ENCODE measurements at places on chromosomes 11 and 22. TPM values are rescaled to one million over a fixed set of nuclear protein-coding genes. Genes with fewer than 3 reads are reported as not detected.

Gene RASGRP2
- 13.9 TPM for polyA plus RNA-seq

Gene PGR
- polyA plus RNA-seq: not detected

Gene ADM
- polyA plus RNA-seq: 1.6 TPM

Gene SCGB2A2
- not detected for polyA plus RNA-seq

All from neural cell (in vitro differentiated cells).